A172 (cell line): ENCODE measurements at places on chromosomes 11 and 22. TPM values are rescaled to one million over a fixed set of nuclear protein-coding genes. Genes with fewer than 3 reads are reported as not detected.

SLC25A22 gene
- total RNA-seq: 43.7 and 46.5 TPM in 2 replicates

NELL1 gene
- total RNA-seq: not detected in 2 replicates

ZNF280B gene
- 3.0 TPM in 2 replicates for total RNA-seq

DNA sequence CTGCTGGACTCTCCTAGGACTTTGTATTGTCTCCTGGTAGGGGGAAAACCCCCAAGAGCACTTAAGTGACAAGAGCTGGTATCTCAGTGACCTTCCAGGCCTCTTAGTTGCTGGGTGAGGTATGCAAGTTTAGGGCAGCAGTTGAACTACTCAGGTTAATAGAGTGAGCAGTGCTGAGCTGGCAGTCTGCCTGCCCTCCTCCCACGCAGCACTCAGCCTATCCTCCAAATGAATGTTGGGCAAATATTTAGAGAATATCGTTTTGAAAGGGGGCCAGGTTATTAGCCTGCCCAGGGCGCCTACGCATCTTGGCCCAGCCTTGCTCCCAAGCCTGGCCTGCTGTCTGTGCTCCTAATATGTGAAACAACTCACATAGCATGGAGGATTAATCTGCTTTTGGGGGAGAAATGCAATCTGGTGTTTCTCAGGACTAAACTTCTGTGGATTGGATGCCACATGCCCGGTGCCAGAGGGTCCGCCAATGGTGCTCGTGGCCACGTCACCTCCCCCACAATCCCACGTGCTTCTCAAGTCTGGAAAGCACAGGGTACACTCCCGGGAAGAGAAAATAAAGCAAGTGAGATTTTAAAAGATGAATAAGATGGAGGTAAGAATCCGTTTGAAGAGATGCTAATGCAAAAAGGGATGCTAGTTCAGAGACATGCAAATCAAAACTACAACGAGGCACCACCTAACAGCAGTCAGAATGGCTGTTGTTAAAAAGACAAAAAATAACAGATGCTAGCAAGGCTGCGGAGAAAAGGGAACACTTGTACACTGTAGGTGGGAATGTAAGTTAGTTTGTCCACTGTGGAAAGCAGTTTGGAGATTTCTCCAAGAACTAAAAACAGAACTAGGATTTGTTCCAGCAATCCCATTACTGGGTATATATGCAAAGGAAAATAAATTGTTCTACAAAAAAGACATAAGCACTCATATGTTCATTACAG is 67.7 kb downstream of the SPON1 start:
- no peak for DNase-seq

DNA sequence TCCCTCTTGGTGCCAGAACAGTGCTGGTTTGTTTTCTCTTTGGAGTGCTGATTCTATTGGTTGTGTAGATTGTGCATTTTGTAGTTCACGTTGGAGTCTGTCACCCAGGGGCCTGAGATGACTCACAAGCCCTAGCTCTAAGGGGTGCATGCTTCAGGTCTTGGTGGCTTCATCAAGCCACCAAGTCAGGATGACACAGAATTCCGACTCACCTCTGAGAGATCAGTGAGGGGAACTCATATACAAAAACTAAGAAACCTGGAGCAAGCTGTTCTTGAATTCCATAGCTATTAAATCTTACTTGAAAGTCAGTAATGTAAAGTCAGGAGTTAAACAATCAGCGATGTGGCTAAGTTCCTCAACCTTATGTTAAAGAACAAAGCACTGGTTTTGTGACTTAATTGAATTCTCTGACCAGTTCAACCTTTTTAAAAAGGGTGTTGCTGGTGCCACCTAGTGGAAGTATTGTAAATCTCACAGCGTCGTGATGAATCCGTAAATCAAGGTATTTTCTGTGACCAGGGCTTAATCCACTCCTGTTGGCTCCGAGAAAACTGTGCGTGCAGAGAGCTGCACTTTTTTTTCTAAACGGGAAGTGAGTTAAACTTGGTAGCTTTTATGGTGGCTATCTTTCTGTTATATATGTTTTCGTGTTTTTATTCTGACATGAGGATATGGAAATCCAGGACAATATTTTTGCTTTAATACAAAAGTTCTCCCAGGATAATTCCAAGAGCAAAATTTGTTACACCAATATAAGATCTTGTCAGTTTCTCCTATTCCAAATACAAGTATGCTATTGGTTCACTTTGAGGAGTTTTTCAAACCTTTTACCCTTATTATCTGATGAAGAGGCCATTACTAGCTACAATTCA is 14.6 kb downstream of the MMP13 start:
- peak; percentile 63 for DNase-seq

DNA sequence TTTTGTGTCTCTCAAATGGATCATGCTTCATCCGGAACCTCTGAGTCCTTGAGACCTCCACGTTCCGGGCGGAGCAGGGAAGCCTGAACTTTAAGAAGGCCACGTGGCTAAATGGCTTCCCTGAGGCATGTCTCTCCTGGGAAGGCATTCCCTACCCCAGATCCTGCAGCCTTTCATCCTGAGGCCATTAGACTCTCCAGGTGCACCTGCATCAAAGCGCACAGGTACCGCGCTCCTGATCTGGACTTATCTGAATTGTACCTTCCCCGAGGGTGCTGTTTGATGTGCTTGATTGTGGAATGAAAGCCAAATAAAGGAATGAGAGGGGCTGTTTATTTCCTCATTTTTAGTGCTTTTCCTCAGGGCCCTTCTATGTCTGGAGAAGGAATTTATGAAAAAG is 22.5 kb downstream of the C22orf31 start:
- no peak for DNase-seq

- peak; percentile 76 for DNase-seq
These were observed 12.9 kb downstream of the MICAL2 start for GRCh38 chr11:12123273-12123672.

- DNase-seq: peak; percentile 44
These were observed 2.0 kb downstream of the IFT27 start for GRCh38 chr22:36773935-36774334.

DNA sequence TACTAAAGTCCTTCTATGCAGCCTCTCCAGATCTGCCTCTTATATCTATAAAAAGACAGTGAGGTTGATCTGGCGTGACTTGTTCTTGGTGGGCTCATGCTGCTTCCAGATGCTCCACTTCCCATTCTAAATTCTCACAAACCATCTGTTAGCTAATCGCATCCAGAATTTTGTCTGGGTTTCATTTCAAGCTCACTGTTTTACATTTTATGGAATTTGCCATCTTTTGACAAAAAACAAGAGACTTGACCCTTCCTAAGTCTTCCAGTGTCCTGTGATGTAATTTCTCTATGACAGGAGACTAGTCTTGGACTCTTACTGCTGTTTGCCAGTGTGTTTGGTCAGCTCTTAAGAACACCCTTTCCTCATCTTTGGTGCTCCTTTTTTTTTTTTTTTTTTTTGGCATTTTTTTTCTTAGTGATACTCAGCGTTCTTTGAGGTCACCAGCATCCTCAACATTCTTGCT is 23.0 kb downstream of the CRKL start:
- DNase-seq: no peak

GRCh38 chr11:110262072-110262403 is 34.4 kb downstream of the RDX start:
- DNase-seq: no peak

- DNase-seq: no peak
These were observed 3.0 kb upstream of the NRGN start for GRCh38 chr11:124736736-124737135.

DNA sequence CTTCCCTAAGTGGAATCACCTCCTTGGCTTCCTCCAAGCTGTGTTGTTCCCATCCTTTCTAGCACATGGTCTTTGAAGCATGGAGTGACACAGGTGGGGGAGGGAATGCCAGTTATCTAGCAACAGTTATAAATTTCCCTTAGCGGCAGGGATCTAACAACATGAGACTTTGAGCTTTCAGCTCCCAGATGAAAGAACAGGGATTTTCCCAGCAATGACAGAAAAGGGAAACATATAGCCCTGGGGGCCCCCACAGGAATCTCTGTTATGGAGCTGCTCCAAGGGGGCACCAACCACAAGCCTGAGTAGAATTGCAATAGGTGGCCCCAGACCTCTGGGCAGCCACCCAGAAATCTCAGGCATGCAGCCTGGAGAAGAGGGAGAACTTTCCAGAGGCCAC is 163.0 kb downstream of the GRIK4 start:
- peak; percentile 74 for DNase-seq

- peak; percentile 77 for DNase-seq
These were observed 9.2 kb downstream of the KCNC1 start for GRCh38 chr11:17743808-17744119.

GRCh38 chr11:8838248-8838647 is 72.7 kb upstream of the AKIP1 start:
- DNase-seq: peak; percentile 38

- peak; percentile 52 for DNase-seq
These were observed 15.2 kb downstream of the NRIP3 start for GRCh38 chr11:8988329-8989234.

DNA sequence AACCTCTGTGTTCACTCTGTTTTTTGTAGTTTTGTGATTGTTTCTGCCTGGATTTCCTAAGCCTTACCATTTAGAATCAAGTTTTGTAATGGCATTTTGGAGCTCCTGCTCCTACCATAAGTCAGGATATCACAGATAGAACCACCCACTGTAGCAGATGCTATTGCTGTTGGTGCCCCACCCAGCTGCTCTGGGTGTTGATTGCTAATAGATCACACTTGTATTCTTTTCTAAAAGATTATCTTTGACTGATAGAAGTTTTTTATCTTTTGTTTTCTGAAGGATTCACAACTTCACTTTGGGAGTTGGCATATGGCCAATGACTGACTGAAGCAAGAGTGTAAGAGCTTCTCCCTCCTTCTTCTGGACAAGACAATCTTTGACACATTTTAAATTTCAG is 76.0 kb downstream of the EHF start:
- no peak for DNase-seq
